ENCODE measurements at places on chromosomes 5 and 9. TPM values are rescaled to one million over a fixed set of nuclear protein-coding genes. Genes with fewer than 3 reads are reported as not detected.

DNA sequence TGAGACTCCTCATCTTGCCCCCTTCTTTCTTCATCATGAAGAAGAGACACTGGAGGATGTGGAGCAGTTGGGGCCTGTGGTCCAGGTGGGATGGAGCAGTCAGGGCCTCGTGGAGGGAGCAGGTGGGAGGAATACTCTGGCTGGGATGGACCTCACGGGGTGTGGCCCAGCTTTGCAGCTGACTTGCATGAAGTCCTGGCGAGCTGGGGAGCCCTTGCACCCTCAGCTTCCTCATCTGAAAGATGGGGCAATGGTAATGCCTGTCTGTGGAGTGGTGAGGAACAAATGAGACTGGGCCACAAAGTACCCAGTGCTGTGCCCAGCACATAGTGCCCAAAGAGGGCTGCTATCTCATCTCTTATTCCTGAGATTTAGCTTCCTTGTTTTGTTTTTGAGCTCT, 91.5 kb downstream of the DAB2IP start:
- DNase-seq = no peak

DNA sequence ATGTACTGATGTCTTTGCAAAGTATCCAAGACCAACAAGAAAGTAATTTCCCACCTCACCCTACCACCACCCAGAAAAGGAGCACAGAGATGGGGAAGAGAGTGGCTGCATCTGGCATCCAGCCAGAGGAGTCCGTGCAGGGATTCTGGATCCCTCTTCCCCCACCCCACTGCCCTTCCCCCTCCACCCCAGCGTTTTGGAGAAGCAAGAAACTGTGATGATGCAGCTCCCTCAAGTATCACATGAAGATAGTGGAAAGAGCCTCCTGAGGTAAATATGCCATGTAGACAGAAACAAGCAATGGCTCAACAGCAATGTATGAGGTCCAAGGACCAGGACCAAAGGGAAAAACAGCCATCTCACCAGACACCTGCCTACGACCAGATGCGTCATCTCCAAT, 153.8 kb downstream of the DEPDC1B start:
- DNase-seq = no peak

GRCh38 chr5:121525706-121526105, 326.0 kb upstream of the FTMT start:
- DNase-seq = no peak

- DNase-seq = no peak
Measured at GRCh38 chr5:142856269-142856782, 86.1 kb downstream of the ARHGAP26 start.

- no peak for DNase-seq
Measured at GRCh38 chr5:149680810-149681221, 49.3 kb upstream of the PPARGC1B start.

GRCh38 chr9:92807757-92808725, 43.4 kb upstream of the BICD2 start:
- no peak for DNase-seq

Gene TIMD4
- polyA plus RNA-seq = not detected

Gene GPR150
- 0.25 TPM for polyA plus RNA-seq

Measured in BJ (cell line).